Adrenal gland (tissue), 19 donors: ENCODE measurements at places on chromosomes 3 and 15.

DNA sequence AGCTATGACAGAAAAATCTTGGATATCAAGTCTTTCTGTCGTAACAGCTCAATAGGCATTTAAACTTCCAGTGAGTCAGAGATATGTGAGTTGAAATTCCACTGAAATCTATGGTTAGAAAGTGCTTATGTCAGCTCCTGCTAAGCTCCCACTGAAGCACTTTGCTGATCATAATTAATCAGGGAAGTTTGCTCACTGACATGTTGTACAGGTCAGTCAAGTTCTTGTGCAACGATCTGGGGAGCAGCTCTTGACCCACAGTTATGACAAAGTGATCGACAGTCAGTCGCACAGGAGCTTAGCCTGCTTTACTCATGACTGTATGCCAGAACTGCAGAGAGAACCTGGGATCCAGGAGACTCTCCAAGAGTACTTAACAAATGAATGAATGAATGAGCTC lies 453.5 kb downstream of the SOX2 start:
- DNase-seq, result no peak

GRCh38 chr3:22671848-22672247 lies 531.3 kb upstream of the UBE2E2 start:
- no peak for DNase-seq

DNA sequence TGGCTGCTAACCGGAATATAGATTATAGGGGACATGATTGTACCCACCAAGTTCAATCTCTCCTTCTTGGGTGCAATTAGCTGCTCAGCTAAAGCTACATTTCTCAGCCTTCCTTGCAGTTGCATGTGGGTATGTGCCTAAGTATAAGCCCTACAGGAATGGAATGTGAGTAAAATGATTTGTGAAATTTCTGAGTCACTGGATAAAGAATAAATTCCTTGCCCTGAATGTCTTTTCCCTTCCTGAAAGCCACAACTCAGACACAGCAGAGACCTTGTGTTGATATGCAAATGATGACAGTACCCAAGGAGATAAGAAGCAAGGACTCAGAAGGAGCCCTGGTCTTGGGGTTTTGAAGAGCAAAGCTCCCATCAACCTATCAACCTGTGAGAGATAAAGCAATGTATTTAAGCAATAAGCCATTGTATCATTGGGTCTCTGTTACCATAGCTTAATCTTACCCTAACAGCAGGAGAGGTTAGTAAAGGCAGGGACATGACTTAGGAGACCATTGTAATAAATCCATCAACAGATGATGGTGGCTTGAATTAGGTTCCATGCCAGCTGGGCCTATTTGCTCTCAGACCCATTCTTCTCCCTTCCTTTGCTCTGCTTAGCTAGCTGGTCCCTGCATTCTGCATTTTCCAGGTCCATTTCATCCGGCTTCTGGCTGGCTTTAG lies 25.6 kb upstream of the ZNF280D start:
- DNase-seq, result no peak

DNA sequence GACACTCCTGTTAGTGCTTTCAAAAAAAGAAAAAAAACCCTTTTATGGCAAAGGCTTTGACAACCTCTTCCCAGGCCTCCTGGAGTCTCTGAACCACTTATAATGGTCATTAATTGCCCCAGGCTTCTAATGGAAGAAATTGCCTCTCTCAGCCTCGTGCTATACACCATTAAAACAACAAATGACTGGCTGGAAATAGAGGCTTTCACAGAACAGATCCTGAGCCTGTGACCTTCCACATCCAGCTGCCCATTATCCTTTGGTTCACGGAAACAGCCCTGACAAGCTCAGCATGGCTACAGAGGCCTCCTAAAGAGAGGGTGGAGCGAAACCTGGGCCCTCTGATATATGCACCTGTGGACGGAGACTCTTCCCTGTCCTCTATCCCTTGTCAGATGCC lies 26.8 kb upstream of the MKRN3 start:
- no peak for DNase-seq

DNA sequence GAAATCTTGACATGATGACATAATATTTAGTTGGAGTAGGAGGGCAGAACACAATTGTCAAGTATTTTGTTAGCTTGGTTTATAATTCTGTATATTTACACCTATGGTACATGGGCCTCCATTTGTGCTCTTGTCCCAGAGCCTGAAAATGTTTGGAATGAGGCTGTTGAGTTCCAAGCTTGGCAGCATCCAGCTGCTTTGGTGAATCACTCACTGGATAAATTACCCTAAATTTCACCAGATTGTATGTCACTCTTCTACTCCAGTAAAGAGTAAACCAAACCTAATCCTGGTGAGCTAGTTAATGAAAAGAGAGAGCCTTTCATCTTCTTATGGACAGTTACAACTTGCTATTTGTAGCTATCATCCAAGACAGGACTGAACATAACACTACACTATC lies 928.7 kb downstream of the DIPK2A start:
- no peak for DNase-seq

DNA sequence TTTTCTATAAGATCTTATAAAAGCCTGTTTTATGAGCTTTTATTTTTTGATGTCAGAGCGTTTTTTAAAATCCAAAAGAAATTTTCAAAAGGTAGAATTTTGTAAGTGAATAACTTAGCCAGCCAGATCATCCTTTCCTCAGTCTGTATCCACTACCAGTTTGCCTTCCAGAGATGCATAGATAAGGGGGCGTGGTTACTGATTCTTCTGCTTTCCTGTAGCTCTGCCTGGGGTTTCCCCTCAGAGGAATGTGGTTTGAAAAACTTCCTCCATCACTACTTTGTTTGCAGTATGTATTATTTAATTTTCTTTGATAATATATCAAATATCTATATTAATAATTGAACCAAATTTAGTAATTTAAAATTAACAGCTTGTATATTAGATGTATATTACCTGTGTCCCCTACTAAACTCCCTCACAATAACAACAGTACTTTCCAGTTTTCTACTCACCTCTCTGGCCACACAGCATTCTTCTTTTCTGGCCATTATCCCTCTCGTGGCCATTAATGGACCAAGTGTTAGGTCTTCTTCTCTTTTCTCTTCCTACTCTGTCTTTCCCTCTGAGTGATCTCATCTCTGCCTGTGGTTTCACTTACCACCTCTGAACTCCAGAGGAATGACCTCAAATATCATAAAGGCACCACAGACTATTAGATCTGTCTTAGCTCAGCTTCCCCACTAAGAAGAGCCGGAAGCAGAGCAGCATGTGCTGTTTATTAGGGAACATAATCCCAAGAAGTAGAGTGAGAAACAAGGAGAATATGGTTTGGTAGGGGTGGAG lies 239.7 kb downstream of the UBE2E2 start:
- DNase-seq, result no peak

GRCh38 chr3:113156816-113157333 lies 54.5 kb upstream of the BOC start:
- DNase-seq, result no peak

GRCh38 chr15:90306560-90306959 lies 41.1 kb downstream of the NGRN start:
- DNase-seq, result peak; percentile 42

DNA sequence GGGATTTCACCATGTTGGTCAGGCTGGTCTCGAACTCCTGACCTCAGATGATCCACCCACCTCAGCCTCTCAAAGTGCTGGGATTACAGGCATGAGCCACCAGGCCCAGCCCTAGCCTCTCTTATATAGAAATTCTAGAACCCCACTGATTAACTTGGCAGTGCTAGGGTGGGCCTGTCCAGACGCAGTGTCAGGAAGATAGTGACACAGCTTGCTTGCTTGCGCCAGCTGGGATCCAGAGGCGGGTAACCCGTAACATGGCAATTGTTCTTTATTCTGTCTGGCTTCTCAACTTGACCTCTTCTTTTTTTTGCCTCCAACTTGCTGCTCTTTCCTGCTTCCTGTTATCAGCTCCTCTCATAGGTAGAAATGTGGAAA lies 16.2 kb downstream of the CEP19 start:
- DNase-seq, result no peak

DNA sequence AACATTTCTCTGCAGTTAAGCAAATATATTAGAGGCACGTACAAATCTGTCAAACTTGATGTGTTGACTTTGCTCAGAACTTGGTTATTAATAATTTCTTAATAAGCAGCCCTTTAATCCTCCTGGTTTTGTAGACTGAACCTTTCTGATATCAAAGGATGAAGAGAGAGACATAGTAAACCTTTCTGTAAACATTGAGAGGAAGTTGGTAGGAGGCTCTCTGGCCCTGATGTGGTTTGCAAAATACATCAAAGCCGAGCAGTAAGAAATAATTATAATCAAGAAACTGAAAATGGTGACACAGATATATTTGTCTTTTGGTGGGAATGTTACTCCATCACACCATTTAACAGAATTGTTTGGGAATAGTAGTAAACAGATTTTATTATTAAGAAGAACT lies 111.9 kb downstream of the OXSM start:
- DNase-seq, result no peak
